ENCODE measurements at places on chromosomes 16 and 17. TPM values are rescaled to one million over a fixed set of nuclear protein-coding genes. Genes with fewer than 3 reads are reported as not detected.
A peak's percentile ranks its signal among the peaks of the same experiment; 100 is the strongest.

The OTOP3 gene
- total RNA-seq = not detected

The KCNJ18 gene
- not detected for total RNA-seq

The KRT31 gene
- not detected for total RNA-seq

The PRSS8 gene
- total RNA-seq = 1.5 TPM

The CA7 gene
- total RNA-seq = not detected

The ZNF287 gene
- 3.2 TPM for total RNA-seq

The SNTB2 gene
- total RNA-seq = 51.4 TPM

DNA sequence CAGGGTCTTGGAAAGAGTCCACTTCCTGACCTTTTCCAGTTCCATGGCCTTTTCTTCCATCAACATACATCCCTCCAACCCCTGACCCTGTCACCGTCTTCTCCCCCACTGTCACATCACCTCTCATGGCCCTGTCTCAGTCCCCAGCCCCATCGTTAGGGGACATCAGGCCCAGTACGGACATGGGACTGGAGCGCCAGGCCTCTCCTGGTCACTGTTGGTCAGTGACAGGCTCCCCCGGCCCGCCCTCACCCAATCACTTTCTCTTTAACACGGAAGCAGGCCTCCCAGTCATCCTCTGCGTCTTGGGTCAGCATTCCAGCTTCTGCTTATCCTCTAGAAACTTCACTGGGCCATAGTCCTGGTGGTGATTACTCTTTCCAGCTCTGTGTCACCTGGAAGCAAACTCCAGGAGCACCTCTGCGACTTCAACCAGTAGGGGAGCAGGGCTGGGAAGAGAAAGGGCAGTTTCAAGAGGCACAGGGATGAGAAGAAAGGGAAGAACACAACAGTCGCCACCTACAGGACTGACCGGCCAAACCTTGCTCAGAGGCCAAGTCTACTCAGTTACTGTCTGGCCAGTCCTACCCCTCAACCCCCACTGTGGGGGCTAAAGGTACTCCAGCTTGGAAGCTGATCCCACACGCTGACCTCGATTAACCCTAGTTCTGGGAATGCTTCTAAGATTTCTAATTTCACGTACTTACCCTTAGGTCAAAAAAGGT, 15.9 kb upstream of the ICAM2 start:
- DNase-seq = no peak

- no peak for DNase-seq
Measured at GRCh38 chr16:17301593-17302135, 169.1 kb downstream of the XYLT1 start.

DNA sequence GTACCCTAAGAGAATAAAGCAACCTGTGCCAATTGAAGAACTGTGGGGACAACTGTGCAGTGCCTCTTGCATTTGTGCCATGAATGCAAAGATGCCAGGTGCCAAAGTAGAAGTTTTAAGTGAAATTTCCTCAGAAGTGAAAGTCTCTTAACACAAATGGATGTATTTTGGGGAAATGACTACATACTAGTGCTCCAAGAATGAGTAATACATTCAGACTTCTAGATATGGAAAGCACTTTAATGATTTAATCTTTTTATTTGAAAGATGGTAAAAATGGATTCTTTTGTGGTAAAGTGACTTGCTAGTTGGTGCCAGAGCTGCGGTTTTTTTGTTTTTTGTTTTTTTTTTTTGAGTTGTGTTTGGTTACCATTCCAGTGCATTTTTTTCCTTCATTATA, 15.0 kb downstream of the UTP18 start:
- no peak for DNase-seq

DNA sequence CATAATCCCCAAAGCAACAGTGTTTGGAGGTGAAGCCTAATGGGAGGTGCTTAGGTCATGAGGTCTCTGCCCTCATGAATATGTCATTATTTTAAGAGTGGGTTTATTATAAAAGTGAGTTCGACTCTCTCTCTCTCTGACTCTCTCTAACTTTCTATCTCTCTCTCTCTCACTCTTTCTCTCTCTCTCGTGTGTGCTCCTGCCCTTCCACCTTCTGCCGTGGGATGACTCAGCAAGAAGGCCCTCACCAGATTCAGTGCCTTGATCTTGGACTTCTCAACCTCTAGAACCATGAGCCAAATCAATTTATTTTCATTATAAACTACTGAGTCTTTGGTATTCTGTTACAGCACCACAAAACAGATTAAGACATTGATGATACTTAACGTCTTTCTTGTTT, 53.7 kb upstream of the TANC2 start:
- no peak for DNase-seq

DNA sequence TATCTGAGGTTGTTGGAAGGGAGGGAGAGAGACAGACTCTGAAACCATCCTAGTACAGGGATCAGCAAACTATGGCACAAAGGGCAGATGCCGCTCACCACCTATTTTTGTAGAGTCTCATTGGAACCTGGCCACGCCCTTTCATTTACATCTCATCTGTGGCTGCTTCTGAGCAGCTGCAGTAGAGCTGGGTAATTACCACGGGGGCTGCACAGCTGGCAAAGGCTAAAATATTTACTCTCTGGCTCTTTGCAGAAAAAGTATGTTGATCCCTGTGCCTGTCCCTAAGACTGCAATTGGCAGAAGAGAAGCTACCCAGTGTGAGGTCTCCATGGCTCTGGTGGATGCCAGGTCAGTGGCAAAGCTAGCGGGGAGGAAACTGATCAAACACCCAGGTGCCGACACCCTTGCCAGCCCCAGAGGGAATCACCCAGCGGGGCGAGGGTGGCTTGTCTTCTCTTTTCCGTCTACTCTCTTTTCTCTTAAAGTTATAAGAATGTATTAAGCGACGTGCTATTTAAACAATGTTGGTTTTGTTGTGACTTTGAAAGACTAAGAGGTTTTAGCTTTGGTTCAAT, 14.0 kb downstream of the CEP295NL start:
- DNase-seq = no peak

- DNase-seq = no peak
Measured at GRCh38 chr16:55151561-55152305, 172.3 kb upstream of the IRX6 start.

GRCh38 chr16:72983241-72983640, 64.7 kb downstream of the ZFHX3 start:
- DNase-seq = no peak

GRCh38 chr16:19718624-19718965, 524 bp downstream of the IQCK start:
- no peak for DNase-seq

DNA sequence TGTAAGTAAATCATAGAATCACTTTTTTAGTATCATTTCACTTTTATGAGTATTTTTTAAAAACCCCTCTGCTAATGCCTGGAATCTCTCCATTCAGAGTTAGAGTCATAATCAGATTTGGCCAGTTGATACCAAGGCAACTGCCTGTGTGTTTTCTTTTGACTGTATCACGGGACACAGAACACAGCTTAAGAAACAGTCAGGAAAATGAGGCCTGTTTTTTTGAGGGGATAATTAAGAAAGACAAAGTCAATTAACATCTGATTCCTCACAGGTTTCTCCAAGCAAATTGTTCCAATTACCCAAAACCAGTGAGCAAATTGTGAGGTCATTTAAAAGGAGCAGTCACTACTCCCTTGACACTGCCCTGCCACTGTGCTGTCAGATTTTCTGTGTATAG, 944.5 kb upstream of the SOX9 start:
- DNase-seq = no peak

GRCh38 chr16:75614066-75614897, 8.8 kb downstream of the ADAT1 start:
- DNase-seq = no peak

DNA sequence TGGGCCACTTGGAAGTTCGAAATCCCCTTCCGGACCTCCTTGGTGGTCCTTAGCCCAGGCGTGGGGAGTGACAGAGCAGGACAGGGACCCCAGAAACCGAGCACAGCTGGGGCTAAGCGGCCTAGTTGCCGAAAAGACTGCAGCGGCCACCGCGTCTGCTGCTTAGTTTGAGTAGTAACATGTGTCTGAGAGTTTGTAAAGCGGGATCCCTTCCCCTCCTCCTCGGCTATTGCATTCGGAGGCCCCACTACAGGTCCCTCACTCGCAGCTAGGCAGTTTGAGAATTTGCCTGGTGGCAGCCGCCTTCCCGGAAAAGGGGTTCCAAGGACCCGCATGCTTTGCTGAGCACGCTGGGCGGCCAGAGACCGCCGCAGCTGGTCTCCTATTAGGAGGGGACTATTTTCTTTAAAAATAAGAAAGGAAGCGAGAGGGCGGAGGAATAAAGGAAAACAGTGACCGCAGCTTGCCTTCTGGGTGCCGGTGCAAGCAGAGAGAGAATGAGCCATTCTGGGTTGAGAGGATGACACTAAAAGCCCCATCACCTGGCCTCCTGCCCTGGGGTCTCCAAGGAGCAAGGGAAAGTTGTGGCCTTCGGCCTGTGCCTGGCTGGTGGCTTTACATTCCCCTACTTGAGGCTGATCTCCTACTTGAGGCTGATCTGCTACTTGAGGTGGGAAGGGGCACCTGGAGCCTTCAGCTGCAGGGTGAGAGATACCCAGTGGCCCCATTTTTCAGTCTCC, 1.1 kb upstream of the HOXB5 start:
- no peak for DNase-seq

DNA sequence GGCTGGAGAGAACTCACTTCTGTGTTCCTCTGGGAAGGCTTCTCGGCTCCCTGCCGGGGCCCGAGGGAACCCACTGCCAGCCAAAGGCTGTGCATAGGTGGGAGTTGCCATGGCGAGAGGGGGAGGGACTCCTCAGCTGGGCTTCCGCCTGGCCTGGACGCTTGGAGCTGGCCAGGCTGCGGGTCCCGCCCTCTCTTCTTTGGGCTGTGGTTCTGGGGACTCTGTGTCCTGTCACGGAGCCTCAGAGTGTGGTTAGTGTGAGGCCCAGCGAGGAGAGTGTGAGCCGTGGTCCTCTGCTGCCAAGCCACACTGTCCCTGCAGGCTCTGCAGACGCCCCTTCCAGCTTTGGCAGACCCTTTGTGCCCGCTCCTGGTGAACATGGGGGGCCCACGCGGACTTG, 123.1 kb downstream of the OR1D5 start:
- no peak for DNase-seq

DNA sequence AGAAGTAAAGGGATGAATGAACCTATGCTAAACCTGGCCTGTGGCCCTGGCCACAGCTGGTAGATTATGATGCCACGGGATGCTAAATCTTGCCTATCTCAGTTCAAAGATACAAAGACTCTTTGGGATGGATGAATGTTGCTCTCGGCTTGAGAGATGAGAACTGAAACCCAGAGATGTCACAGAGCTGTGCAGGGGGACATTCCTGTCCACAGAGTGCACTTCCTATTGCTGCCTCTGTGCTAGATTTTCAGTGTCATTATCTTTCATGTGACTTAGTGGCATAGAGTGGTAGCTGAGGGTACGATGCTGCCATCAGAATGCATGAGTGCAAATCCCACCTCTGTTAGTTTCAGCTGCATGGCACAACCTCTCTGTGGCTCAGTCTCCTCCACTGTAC, 2.3 kb upstream of the MT1M start:
- DNase-seq = no peak

DNA sequence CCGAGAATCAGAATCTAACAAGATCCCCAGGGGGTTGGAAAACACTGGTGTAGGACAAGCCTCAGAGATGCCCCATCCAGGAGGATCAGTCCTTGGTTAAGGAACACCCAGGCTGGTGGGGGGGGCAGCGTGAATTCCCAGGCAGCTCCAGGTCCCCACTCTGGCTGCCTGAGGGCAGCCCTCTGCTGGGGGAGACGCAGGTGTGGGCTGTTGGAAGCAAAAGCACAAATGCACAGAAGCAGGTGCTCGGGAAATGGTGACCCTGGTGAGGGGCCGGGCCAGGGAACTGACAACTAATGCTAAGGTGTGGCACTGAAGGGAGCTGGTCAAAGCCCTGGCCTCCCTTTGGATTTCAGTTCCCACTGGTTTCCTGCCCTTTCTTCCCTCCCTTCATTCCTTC, 140.8 kb upstream of the CDH5 start:
- no peak for DNase-seq

GRCh38 chr17:80649672-80650330, 105.2 kb downstream of the RPTOR start:
- DNase-seq = peak; percentile 39

GRCh38 chr17:4074831-4075495, 67.9 kb downstream of the ZZEF1 start:
- no peak for DNase-seq

DNA sequence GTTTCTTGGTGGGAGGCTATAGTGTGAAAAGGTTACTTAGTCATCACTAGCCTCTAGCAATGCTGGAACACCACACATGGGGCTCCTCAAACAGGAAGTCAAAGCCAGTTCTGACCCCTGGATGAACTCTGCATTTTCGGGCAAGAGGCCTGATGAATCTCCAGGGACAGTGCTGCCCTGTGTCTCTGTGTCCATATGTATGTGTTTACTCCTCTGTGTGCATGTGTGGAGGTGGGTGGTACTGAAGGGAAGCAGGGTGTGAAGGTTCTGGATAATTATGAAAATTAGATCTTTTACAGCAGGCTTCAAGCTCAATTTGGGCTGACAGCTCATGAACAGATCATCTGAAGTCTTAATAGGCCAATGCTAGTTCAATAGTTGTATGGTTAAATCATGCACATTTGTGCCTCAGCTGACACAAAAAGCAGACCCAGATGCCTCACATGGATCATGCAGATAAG, 133.6 kb downstream of the SNX11 start:
- DNase-seq = no peak

DNA sequence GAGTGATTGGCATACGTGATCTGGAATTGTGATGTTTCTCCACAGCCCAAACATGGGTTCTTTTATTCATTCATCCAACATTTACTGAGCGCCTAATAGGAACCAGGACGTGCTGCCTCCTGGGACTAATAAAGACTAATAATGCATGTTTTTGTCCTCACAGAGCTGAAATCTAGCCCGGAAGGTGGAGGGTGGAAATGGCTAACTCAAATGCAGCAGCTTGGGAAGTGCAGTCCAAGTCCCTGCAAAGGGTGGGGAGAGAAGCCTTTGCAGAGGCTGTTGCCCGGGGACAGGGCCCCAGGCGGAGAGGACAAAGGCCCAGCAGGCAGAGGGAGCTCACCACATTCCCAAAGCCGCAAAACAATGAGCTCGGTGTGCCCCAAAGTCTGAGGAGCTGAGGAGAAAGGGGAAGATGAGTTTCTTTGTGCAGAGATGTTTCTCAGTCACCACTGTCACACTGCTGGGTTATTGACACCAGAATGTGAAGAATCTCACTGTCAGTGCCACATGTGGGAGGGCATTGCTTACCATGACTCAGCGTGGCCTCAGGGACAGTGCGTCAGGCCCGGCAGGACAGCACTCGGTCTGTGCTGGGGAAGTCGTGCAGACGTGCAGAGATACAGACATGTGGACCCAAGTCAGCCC, 118.2 kb upstream of the CHMP6 start:
- no peak for DNase-seq

- no peak for DNase-seq
Measured at GRCh38 chr17:63911657-63912100, 621 bp upstream of the CSHL1 start.

DNA sequence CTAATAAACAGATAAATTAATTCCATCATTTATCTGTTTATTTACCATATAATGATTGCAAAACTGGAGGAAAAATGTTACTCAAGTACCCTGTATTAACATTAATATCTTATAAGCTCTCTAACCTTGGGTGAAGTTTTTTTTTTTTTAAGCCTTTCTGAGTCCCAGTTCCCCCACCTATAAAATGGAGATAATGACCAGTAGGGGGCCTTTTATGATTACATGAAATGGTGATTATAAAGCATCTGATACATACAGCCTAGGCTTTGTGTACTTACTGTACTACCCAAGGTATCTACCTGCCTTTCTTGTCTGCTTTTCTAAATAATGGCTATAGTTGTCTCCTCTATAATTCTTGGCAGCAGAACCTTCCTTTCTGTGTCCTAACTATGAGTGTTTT, 22.6 kb downstream of the LRRC36 start:
- DNase-seq = no peak

- DNase-seq = no peak
Measured at GRCh38 chr17:57441270-57441600, 184.9 kb downstream of the MSI2 start.

GRCh38 chr17:37842401-37842800, 81.8 kb upstream of the TBC1D3K start:
- DNase-seq = no peak
